Large intestine (tissue), 12 donors: ENCODE measurements at places on chromosomes 6 and 20.

- DNase-seq = no peak
Observed at GRCh38 chr6:19839788-19840187, 2.6 kb downstream of the ID4 start.

DNA sequence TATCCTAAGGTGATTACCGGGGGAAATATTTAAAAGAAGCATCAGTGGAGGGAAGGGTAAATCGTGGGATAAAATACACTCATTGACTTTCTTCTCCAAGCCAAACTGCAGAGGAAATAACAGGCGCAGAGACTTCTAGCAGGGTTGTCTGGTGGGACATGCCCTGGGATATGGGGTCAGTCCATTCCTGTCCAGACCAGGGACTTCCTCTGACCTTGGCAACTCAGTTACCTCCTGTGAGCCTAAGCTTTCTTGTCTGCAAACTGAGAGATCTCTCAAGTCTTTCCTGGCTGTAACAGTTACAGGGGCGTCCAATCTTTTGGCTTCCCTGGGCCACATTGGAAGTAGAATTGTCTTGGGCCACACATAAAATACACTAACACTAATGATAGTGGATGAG lies 21.7 kb upstream of the PHACTR2 start:
- DNase-seq = no peak

- DNase-seq = no peak
Observed at GRCh38 chr6:149360536-149360935, 39.5 kb upstream of the SUMO4 start.

DNA sequence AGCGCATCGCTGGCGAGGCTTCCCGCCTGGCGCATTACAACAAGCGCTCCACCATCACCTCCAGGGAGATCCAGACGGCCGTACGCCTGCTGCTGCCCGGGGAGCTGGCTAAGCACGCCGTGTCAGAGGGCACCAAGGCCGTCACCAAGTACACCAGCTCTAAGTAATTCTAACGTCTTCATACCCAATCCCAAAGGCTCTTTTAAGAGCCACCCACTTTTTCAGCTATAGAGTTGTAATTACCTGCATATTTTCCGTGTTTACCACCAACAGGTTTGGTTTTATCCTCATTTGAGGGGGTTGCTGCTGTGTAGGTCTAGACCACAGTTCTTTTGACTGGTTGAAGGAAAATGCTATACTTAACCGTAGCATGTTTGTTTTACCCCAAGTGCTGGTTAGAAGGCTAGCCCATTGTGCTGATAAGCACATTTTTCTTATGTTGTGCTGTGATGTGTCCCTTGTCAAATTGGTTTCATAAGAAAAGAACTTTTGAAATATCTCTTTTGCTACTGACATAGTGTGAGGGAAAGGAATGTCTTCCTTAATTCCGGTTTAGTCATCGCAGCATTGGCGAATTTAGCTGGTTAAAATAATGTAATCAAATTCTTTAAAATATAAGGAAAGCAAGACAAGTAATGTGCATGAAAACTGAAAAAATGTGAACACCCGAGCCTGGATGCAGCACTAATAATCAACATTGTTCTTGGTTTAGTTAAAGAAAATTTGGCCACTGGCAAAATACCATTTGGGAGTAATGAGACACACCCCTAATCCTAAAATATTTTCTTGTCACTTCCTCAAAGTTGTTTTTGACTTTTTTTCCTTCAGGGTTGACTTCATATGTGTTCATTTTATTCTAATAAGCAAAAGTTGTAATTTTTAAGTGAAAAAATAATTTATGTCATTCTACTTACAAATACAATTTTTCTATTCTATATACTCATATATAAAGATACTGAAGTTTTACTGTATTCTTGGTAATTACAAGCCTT lies 112.8 kb downstream of the HFE start:
- no peak for DNase-seq

DNA sequence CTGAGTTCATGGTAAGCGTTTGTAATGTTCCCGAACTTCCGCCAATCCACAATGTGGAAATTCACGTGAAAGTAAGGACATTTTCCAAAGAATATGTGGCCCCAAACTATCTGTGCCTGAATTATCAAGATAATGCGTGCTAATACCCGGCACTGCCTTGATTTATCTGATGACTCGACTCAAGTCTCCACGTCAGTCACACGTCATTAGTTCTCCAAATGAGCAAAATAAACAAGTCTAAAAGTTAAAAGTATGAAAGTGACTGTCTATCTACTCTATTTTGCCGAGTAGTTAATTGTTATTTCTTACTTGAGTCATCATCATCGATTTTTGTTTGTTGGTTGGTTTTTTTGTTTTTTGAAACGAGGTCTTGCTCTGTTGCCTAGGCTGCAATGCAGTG lies 21.7 kb upstream of the FOXC1 start:
- DNase-seq = no peak

- DNase-seq = peak; percentile 77
Observed at GRCh38 chr6:2961506-2961905, 9.9 kb downstream of the SERPINB6 start.

DNA sequence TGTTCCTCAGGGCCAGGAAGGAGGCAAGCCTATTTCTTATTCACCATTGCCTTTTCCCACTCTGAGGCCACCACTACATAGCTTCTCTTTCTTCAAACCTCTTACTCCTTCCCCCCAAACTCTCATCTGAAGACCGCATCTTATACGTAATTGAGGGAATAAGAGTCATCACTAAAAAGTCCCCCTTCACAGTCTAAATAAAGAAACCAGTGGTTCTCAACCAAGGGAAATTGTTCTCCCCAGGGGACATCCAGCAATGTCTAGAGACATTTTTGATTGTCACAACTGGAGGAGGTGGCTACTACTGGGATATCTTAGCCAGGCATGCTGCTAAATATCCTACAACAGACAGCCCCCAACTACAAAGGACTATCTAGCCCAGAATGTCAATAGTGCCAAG lies 327.6 kb upstream of the CNR1 start:
- DNase-seq = no peak

DNA sequence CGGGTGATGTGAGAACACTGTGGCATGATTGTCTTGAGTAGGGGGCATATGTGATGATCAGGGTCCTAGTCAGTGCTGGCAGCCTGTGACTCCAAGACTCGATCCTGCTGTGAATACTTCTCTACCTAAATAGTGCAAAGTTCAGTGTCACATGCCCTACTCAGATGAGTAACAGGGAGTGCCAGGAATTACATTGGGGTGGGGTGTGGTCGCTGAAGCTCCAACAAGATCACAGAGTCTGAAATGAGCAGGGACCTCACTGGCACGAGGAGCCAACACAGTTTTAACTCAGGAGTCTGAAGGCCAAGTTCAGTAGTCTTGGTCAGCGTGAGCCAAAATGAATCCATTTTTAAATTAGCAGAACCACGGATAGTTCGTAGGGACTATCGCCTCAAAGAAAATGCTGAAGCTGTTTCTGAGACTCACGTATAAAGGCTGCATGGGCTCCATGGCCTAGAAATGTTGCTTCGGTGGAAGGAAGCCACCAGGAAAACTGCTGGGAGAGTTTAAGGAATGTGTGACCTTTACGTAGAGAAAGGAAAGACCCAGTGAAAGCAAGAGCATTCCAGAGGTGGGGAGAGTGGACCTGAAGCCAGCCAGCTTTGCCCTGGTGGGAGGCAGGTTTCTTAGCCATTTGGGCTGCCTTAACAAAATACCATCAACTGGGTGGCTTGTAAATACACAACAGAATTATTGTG lies 72.2 kb downstream of the RPP40 start:
- DNase-seq = peak; percentile 86

DNA sequence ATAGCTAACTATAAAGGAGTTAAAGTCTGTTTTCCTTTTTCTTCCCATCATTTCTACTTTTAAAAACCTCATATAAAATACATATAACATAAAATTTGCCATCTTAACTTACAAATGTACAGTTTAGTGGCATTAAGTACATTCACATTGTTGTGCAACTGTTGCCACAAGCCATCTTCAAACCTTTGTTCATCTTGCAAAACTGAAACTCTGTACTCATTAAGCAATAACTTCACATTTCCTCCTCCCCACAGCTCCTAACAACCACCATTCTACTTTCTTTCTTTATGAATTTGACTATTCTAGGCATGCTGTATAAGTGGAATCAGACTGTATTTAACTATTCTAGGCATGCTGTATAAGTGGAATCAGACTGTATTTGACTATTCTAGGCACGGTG lies 4.5 kb downstream of the CCDC170 start:
- peak; percentile 55 for DNase-seq

GRCh38 chr6:148401571-148401970 lies 58.9 kb downstream of the SASH1 start:
- no peak for DNase-seq

DNA sequence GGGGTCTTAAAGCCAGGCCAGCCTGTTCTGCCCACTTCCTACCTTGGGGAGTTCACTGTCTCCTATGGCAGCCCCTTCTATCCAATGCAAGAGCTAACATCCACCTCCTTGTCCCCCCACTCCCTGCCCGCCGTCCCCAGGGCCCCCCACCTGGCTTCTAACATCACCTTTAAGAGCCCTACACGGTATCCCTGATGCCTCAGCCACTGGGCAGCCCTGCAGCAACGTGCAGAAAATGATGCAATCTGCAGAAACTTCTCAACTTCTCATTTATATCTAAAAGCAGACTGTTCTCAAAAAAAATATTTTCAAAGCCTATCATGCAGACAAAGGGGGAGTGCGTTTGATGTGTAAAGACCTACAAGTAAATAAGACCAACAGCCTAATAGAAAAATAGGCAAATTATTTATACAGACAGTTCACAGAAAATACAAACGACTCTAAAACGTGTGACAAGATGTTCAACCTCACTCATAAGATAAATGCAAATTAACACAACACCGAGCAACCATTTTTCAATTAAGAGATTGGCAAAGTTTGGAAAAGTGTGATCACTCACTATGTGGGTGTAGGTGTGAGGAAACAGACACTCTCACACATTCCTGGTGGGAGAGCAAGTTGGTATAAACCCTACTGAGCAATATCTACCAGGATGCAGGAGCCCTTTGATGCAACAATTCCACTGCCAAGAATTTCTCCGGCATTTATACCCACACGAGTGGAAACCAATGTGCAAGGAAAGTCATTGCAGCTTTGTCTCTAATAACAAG lies 15.1 kb upstream of the HCK start:
- no peak for DNase-seq

DNA sequence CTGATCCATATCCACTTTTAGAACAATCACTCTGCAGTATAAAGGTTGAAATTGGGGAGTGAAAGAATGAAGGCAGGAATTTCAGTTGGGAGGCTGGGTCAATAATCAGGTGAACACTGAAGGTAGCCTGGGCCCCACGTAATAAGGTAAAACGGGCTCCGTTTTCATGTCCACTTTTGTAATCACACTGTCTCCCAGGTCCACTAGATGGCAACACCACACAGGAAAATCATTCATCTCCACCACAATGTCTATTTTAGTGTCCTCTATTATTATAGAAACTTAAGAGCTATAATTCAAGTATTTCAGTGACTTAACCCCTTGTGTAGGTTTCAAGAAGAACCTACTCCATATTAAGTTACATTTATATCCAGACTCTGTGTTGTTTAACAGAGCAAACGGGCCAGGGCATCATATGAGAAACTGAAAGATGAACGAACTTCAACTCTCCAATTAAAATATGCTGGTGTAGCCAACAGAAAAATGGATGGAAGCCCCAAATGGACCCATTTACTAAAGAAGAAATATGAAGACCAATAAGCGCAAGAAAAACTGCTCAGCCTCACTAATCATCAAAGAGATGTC lies 45.9 kb upstream of the MC3R start:
- DNase-seq = no peak

DNA sequence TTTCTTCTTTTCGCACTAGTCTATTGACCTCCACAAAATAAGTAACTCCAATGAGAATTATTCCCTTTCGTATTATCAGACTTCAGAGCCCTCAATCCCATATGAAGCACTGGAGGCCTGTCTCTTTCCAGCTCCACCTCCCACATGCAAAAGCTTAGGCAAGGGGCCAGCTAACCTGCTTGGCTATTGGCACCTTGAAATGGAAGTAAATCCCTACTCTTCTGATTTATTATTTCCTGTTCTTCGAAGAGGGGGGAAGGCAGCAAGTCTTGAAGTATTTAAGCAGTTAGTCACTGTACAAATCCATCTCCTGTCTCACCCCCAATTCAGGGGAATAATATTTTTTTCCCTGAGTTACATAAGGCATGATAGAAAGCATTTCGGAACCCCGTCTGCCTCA lies 577.8 kb downstream of the MAFB start:
- DNase-seq = no peak

- DNase-seq = no peak
Observed at GRCh38 chr6:21227486-21227885, 366.1 kb upstream of the SOX4 start.

GRCh38 chr6:26065952-26066380 lies 21.3 kb upstream of the HFE start:
- DNase-seq = peak; percentile 87
